ENCODE measurements at places on chromosomes 12 and 14.
A peak's percentile ranks its signal among the peaks of the same experiment; 100 is the strongest.

DNA sequence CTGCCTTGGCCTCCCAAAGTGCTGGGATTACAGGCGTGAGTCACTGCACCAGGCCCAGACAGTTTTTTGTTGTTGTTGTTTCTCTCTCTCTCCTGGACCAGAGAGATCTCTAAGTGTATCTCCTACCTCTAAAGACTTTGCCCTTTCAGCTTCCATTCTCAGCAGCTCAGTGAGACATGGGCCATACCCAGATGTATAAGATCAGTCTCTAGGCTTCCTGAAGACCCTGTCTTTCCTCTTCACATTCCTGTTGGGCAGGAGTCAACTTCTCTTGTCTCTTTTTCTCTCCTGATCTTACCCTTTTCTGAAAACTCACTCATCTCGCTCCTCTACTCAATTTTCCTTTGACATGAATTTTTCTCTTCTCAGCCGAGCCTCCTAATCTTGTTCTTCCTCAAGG, 42.0 kb downstream of the KCNK13 start:
- DNase-seq, result no peak

DNA sequence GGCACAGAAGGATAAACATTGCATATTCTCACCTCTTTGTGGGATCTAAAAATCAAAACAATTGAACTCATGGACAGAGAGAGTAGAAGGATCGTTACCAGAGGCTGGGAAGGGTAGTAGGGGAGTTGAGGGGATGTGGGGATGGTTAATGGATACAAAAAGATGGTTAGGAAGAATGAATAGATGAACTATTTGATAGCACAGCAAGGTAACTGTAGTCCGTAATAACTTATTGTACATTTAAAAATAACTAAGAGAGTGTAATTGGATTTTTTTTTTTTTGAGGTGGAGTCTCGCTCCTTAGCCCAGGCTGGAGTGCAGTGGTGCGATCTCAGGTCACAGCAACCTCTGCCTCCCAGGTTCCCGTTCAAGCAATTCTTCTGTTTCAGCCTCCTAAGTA, 52.0 kb downstream of the NUBPL start:
- no peak for DNase-seq

DNA sequence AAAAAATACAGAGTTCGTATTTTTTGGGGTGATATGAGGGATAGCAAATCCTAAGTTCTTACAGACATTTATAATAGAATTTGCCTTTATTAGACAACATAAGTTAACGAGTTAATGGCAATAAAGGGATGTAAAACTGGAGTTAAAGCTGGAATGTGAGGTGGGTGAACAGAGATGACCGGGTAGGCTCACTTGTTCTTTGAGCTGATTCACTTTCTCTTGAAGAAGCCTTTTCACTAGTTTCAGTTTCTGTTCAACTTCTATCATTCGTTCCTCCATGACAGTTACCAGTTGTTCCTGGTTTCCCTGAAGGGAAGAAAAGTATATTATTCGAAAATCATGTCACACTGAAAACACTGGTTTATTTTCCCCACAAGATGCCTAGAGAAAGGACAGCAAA, 57.7 kb upstream of the SAV1 start:
- DNase-seq, result no peak

DNA sequence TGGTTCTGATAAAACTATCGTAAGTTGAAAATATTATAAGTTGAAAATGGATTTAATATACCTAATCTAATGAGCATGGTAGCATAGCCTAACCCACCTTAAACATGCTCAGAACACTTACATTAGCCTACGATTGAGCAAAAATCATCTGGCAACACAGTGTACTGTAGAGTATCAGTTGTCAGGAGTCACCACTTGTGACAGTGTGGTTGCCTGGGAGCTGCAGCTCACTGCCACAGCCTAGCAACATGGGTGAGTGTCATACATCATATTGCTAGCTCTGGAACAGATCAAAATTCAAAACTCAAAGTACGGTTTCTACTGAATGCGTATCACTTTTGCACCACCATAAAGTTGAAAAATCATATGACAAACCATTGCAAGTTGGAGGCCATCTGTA, 203.5 kb downstream of the ATXN7L3B start:
- DNase-seq, result no peak

- DNase-seq, result peak; percentile 19
Observed at GRCh38 chr14:63045234-63045611, at the start of gene KCNH5. Gene KCNH5 (minus strand): TSS chr14:63045458. CDS start chr14:63045186, 272 bp downstream.

DNA sequence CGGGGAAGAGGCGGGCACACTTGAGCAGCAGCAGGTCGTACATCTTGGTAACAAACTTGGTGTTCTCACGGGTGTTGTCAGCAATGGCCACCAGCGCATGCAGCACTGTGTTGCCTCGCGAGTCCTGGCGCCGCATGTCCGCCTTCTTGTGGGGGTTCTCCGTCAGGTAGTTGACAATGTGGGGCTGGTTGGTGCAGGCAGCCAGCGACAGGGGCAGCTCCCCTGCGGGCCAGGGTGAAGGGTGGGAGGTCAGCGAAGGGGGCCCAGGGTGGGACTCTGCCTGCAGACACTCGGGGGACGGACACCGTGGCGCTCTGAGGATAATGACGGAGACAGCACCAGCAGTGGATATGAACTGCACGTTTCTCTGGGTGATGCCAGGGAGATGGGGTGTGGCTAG, 34.5 kb downstream of the TRPV4 start:
- DNase-seq, result no peak

- no peak for DNase-seq
Observed at GRCh38 chr12:57551637-57552305, 1.9 kb downstream of the KIF5A start.

- no peak for DNase-seq
Observed at GRCh38 chr12:66035288-66035966, 95.1 kb downstream of the LLPH start.

GRCh38 chr12:98645572-98646067, 530 bp downstream of the APAF1 start:
- no peak for DNase-seq

DNA sequence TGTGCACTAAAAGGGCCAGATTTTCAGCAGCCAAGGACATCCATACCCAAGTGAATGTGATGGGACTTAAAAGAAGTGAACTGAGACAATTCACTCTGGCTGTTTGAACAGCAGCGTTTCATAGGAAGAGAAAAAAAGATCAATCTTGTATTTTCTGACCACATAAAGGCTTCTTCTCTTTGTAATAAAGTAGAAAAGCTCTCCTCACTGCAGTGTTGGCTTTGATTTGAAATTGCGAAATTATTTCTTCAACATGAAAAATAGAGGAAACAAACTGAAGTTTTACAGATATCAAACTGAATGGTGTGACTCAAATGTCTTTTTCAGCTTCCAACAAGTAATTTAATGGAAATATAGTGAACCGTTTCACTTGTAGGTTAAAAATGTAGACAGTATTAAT, 11.3 kb upstream of the KCNMB4 start:
- no peak for DNase-seq

DNA sequence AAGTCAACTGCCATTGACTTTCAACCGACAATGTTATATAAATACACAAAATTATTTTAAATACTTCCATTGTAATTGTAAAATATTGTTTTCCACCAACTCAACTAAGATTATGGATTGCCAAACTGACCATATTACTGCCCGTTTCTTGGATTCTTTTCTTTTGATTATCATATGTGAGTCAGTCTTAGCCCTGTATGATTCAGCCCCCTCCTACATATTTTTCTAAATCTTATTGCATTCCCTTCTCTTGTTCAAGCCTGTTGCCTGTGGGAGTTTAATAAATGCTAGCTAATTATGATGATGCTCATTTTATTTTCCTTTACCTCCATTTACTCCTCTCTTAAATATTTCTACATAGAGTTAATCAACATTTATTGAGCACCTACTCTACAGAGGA, 6.8 kb downstream of the RASSF9 start:
- no peak for DNase-seq

DNA sequence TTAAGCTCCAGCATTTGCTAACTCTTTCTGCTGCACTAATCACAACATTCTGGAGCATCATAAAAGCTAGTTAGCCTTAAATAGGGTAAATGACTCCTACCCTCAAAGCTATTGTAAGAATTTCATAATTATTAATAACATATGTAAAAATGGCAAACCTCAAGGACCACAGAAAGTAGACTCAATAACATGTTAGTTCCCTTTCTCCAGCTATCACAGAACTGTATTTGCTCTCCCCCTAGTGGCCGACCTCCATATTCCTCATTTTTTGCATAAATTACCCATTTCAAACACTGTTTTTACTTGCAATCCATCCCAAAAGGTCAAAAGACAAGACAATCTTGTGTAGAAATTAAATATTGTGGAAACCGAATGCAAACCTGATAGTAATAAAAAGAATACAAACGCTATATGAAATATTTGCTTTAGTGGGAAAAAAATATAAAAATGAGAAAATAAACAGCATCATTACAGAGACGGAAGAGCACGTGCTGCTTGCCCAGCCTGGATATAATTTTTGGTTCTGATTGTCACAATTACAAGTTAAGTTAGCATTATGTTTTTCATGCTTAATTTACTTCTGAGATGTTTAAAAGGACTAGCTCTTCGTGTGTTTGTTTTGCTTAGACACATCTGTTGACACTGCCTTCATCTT, 97.9 kb downstream of the RERGL start:
- no peak for DNase-seq
